Stimulated activated CD8-positive, alpha-beta memory T cell treated with anti-CD3 and anti-CD28 coated beads, Interleukin-15, amount 100 ng/mL, for 4 hours (primary cell): ENCODE measurements at places on chromosomes 2 and 18.
A peak's percentile ranks its signal among the peaks of the same experiment; 100 is the strongest.

DNA sequence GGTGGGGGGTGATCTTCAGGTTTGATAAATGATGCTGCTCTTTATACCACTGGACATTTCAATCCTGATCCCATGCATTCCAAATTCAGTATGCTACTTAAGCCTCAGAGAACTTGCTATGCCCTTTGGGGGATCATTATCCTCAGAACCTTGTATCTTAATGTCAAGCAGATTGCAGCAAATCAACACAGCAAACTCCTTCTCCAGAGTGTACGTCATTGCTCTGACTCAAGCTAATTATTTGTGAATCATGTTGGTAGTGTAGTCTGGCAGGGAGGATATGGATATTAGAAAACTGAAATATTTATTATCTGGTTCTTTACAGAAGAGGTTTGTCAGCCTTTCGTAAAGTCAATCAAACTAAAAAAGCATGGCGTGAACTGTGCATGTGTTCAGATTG lies 562.5 kb upstream of the FAM98A start:
- no peak for DNase-seq

- DNase-seq = no peak
Observed at GRCh38 chr2:47129191-47129706, 25.9 kb downstream of the STPG4 start.

GRCh38 chr2:137467246-137467862 lies 496.9 kb upstream of the HNMT start:
- no peak for DNase-seq

- DNase-seq = no peak
Observed at GRCh38 chr2:182716650-182716979, 558 bp downstream of the DNAJC10 start.

DNA sequence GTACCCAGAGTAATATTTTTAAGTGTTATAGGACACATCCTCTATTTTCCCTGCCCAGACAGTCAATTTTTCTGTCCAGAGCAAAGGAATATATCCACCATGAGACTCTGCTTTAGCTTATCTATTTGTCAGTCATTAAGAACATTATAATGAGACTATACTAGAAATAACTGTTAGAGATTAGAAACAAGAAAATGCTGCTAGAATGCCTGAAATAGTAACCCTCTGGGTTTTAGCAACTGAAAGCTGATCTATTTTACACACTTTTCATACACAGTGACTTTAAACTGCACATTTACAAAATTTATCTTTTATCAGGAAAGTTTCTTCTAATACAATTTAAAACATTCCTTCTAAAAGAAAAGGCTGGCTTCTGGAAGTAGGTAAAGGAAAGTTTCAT lies 39.6 kb downstream of the MBD2 start:
- DNase-seq = no peak

DNA sequence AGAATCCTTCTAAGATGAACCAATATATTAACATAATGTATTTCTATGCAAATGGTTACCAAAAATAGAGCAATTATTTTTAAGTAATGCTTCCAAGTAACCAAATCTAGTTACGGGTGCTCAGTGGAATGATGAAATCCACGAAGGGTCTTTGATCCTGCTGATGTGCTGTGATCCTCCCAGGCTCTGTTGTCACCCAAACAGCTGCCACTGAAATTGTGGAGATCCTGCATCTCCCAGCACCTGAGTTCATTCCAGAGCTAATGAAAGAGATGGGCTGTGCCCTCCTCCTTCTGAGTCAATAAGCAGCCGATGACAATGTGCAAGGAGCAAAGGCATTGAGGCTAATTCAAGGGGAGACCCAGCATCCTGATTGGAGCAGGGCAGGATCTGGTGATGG lies 362.4 kb upstream of the SOX11 start:
- no peak for DNase-seq

DNA sequence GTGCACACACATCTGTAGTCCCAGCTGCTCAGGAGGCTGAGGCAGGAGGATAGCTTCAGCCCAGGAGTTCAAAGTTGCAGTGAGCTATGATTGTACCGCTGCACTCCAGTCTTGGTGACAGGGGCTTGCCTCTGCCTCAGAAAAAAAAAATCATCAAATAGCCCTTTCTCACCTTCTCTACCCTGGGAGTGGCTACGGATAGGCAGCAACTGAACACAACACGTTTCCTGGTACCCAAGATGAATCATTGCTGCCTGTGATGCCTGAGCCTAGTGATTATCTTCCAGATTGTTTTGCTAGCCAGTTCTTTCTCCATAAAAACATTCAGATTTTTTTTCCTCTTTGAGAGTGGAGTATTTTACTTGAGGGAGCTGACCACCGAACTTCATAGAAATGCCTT lies 13.5 kb downstream of the INPP4A start:
- no peak for DNase-seq

DNA sequence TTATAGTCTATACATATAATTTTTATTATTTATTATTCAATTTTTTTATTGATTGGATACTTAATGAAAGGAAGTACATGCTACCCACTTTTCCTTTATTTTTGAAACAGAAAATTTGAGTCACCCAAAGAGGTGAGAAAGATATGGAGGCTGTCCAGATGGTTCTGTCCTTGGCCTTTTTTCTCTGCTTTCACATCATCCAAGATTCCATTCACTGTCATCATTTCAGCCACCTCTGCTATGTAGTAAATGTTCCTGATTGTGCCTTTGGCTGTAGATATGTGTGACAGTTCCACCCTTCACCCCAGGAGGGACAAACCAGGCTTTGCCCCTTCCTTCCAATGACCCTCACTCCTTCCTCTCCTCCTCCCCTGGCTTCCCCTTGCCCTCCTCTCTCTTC lies 675.7 kb upstream of the ID2 start:
- no peak for DNase-seq

DNA sequence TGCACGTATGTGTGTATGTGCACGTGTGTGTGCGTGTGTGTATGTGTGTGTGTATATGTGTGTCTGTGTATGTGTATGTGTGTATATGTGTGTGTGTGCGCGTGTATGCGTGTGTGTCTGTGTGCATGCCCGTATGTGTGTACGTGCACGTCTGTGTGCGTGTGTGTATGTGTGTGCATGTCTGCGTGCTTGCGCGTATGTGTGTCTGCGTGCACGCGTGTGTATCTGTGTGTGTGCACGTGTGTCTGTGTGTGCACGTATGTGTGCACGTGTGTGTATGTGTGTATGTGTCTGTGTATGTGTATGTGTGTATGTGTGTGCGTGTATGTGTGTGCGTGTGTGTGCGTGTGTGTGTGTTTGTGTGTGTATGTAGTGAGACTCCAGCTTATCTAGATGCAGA lies 97.5 kb upstream of the SPATS2L start:
- DNase-seq = no peak

DNA sequence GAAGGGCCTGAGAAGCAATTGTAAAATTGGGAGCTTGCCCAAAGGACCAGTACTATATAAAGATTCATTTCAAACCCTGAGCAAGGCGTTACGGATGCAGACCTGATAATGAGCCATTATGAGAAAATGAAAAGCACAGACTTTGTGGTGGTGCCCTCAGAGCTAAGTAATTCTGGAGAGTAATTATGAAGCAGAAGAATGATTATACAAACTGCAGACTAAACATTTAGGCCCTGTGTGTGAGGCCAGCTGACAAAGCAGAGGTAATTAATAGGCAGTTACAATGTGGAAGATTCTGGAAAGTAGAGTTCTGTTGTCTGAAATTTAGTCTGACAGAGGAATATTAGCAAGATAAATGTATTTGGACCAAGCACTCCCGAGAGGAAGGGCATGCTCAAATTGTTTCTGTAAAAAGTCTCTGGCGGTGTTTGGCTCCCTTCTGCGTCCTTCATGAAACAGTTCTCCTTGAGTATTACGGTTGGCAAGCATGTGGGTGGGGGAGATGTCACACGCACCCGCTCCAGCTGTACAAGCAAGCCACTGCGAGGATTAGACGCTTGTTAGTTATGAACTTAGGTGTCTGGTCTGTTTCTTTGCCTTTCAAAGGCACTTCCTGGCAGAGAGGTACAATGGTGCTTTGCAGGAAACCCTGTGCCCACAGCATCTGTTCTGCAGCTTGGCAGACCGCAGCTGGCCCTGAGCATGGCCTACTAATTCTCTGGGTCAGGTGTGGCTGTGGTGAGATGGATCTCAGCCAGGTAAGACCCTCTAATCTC lies 45.5 kb downstream of the CDC42EP3 start:
- peak; percentile 27 for DNase-seq

DNA sequence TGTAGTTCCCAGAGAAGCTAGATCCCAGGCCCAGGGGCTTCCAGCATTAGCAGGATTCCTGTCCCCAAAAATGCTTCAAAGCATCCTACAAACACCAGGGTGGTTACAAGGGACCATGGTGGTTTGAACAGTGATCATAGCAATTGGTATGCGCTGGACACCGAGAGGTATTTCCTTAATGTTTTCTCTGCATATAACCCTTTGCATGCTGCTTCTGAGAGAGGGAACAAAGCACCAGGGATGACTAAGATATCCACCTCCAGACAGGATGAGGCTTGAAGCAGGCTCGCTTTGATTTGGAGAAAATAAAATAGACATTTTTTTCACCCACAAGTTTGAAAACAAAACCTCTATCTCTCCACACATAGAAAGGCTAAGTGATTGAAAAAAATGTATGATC lies 50.5 kb upstream of the TSPYL6 start:
- DNase-seq = no peak

GRCh38 chr18:48095726-48096125 lies 165.3 kb upstream of the SMAD2 start:
- DNase-seq = no peak
